ENCODE measurements at places on chromosomes 7 and 10.

GRCh38 chr10:36221101-36221500 lies 579.0 kb upstream of the FZD8 start:
- DNase-seq = no peak

DNA sequence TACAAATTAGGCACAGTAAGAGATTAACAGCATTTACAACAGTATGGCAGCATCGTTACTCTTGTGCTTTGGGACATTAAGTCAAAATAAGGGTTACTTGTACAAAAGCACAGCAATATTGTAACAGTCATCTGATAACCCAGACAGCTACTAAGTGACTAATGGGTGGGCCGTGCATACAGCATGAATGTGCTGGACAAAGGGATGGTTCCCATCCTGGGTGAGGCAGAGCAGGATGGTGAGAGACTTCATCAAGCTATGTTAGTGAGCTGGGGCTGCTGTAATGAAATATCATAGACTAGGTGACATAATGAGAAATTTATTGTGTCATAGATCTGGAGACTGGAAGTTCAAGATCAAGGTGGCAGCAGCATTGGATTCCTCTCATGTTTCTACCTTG lies 25.4 kb downstream of the EDRF1 start:
- no peak for DNase-seq

- no peak for DNase-seq
These were observed 73.6 kb downstream of the EGFR start for GRCh38 chr7:55092186-55092974.

GRCh38 chr7:76225951-76226350 lies 24.3 kb downstream of the SRRM3 start:
- DNase-seq = no peak

DNA sequence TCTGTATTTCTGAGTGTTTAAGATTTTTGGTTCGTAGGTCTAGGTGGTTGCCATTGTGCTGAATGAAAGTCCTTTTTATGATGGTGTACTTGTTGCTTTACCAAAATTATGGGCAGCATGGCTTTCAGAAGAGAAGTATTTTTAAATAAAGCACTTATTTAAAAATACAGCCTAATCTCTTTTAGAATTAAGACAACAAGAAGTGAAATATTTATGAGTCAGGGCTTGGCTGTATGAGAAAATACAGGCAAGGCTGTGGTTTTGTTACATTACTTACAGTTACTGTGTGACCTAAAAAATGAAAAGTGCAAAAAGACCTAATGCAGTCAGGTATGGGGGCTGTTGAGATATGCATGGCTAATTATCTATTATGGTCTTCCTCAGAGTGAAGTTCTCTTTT lies 185.2 kb upstream of the PPP1R3A start:
- DNase-seq = no peak

DNA sequence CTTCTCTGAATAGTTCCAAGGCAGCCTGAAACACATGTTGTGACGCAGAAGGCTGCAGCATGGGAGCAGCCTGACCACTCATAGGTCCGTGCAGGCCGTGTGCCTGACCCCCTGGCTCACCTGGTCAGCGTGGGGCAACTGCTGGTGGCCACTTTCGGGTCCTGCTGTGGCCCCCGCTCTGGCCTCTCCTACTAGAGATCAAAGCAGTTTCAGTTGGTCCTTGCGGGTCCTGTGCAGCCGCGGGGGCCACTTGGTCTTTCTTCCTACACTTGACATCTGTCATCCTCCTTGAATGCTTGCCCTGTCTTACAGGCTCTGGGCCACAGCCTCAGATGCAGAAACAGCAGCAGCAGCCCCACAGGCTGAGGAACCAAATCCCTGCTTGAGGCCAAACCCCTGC lies 320.8 kb upstream of the ZNF32 start:
- no peak for DNase-seq

- DNase-seq = no peak
These were observed 125.8 kb downstream of the PCLO start for GRCh38 chr7:83036721-83037380.

- no peak for DNase-seq
These were observed 23.7 kb downstream of the CAV1 start for GRCh38 chr7:116548506-116548905.

DNA sequence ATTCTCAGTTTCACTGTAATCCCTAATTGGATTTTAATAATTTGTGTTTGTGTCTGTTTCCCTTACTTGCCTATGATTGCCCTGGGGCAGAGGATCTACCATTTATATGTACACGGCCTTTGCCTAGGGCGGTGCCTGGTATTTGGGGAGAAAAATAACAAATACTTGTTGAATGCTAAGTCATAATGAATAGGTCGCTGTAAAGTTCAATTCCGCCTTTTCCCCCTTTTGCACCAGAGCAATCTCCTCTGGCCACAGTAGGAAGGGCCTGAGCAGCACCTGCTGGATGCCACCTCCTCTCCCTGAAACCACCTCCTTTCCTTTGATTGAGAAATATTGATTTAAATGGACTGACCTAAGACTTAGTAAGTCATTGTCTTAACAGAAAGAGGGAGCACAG lies 70.2 kb downstream of the RHOBTB1 start:
- no peak for DNase-seq

DNA sequence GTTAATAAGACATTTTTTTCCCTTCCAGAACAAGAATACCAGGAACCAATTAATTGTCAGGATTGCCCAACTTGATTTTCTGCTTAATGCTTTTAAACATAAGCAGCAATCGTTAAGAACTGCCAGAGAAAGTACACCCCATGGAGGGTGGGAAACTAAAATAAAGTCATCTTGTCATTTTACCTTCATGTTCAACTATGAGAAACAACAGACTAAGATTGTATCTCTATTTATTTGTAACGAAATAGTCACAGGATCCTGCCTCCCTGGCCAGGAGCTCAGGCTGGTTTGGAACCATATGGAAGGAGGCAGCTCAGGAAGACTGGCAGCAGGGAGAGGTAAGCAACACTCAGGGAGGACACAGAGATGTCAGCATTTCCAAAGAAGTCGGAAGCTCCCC lies 129.6 kb downstream of the TNS3 start:
- no peak for DNase-seq

GRCh38 chr7:97005183-97006054 lies at the start of gene DLX6:
TSS of gene DLX6 (plus strand) at chr7:97005553. CDS start at chr7:97005978, 425 bp downstream.
- peak; percentile 30 for DNase-seq

DNA sequence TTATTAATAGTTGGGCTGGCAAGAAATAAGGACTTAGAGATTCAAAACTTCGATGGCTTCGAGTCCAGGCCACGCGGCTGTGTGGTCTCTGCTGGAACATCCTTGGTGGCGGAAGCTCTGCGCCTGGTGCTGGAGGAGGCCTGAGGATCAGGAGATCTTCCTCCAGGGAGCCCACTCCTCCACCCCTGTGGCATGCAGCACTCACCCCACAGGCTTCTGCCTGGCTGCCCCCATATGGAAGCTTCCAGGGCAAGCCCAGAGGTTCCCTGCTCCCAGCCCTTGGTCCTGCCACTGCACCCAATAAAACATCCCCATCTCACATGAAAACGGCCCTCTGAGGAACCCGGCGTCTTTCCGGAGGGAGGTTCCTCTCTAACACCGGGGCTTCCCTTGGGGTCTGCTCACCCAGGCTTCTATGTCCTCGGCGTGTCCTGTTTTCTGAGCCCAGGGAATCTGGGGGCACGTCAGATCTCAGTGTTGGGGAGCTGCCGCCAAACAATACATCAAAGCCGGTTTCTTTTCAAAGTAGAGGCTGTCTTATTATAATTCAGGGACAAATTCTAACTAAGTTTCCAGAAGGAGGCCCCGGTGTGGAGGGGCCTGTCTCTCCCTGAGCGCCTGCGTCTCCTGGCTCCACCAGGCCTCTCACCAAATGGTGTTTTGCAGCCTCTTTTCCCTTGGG lies 32.4 kb downstream of the CALML3 start:
- no peak for DNase-seq

Measured in foreskin fibroblast (primary cell).